ENCODE measurements at places on chromosomes 16 and 17. TPM values are rescaled to one million over a fixed set of nuclear protein-coding genes. Genes with fewer than 3 reads are reported as not detected.

KREMEN2 gene
- 2.2 TPM for total RNA-seq

NPIPA2 gene
- 1.9 TPM for total RNA-seq

ACAP1 gene
- 4.0 TPM for total RNA-seq

CPHXL2 gene
- not detected for total RNA-seq

ZDHHC1 gene
- total RNA-seq: 7.6 TPM

NOTUM gene
- total RNA-seq: 0.37 TPM

MARF1 gene
- 11.7 TPM for total RNA-seq

REXO5 gene
- total RNA-seq: 3.8 TPM

ZNF469 gene
- total RNA-seq: 13.0 TPM

NPIPB9 gene
- 1.9 TPM for total RNA-seq

NPIPB6 gene
- 2.0 TPM for total RNA-seq

CD300LB gene
- 0.03 TPM for total RNA-seq

EIF5A gene
- 1,648 TPM for total RNA-seq

COPZ2 gene
- 19.9 TPM for total RNA-seq

TPPP3 gene
- total RNA-seq: 10.8 TPM

TBX2 gene
- 6.6 TPM for total RNA-seq

CD300H gene
- total RNA-seq: 0.53 TPM

SERPINF2 gene
- total RNA-seq: 2.2 TPM

KRTAP9-8 gene
- total RNA-seq: not detected

CRYBA1 gene
- total RNA-seq: not detected

G6PC1 gene
- not detected for total RNA-seq

FOXC2 gene
- total RNA-seq: 2.2 TPM

OR1F1 gene
- 0.29 TPM for total RNA-seq

ADAM11 gene
- 2.3 TPM for total RNA-seq

CHCT1 gene
- 0.09 TPM for total RNA-seq

TMC6 gene
- total RNA-seq: 13.1 TPM

OR3A3 gene
- not detected for total RNA-seq

RAB26 gene
- 2.4 TPM for total RNA-seq

CHAD gene
- not detected for total RNA-seq

OR2C1 gene
- not detected for total RNA-seq

ICAM2 gene
- 0.10 TPM for total RNA-seq

DUSP14 gene
- total RNA-seq: 49.3 TPM

ABCC3 gene
- total RNA-seq: 153 TPM

RNPS1 gene
- total RNA-seq: 250 TPM

HAP1 gene
- total RNA-seq: 2.0 TPM

BCO1 gene
- total RNA-seq: 0.97 TPM

TP53TG3C gene
- 0.24 TPM for total RNA-seq

KAT7 gene
- total RNA-seq: 28.0 TPM

JMJD6 gene
- total RNA-seq: 84.3 TPM

KRTAP16-1 gene
- total RNA-seq: not detected

WSCD1 gene
- 3.4 TPM for total RNA-seq

FBXL20 gene
- total RNA-seq: 9.0 TPM

ATP2C2 gene
- total RNA-seq: 0.10 TPM
